ENCODE measurements at places on chromosomes 6 and 20. TPM values are rescaled to one million over a fixed set of nuclear protein-coding genes. Genes with fewer than 3 reads are reported as not detected.

WFDC12 gene
- not detected for total RNA-seq

HLA-DMB gene
- total RNA-seq: 4.9 TPM

TP53INP2 gene
- total RNA-seq: 13.9 TPM

MACROD2 gene
- 65.6 TPM for total RNA-seq

OLIG3 gene
- total RNA-seq: not detected

NRSN2 gene
- 16.0 TPM for total RNA-seq

DAAM2 gene
- total RNA-seq: 28.1 TPM

NHLRC1 gene
- 2.8 TPM for total RNA-seq

SLC22A1 gene
- 0.27 TPM for total RNA-seq

TAF4 gene
- total RNA-seq: 16.8 TPM

MUC22 gene
- total RNA-seq: 0.11 TPM

DUSP15 gene
- 9.0 TPM for total RNA-seq

DST gene
- 760 TPM for total RNA-seq

HCK gene
- 4.9 TPM for total RNA-seq

OR2H2 gene
- not detected for total RNA-seq

SLC17A1 gene
- total RNA-seq: not detected
